ENCODE measurements at places on chromosomes 5 and 9.

- no peak for DNase-seq
Measured at GRCh38 chr9:76464706-76465105, 5.7 kb downstream of the GCNT1 start.

GRCh38 chr5:34037726-34038125 lies 5.3 kb downstream of the C1QTNF3 start:
- DNase-seq, result no peak

DNA sequence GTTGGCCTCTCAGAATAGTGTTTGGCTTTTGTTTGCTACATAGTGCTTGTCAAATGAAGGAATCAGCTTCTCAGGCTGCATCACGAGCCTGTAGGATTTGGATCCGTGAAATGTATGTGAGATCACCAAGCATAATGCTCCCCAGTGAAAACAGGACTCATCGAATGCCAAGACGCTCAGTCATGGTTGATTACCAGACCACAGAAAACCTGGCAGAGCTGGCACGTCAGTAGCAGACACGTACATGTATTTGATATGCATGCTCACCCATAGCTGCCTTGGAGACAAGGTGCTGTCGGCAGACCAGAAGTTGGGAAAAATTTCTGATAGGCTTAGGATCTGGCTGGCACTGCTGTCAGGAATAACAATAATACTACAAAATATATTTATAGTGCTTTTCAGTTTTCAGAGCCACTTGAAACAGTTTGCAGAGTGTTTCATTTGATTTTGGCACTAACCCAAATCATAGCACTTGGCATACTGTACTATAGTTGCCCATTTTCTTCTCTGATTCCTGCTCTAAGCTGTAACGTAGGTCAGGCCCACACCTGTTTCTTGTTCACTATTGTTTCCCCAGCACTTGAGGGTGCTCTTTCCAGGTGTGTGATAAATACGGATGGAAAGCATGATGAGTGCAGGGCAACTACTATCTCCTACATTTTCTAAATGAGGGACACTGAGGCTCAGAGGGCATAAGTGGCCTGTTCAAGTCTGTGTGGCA lies 226.1 kb downstream of the NR3C1 start:
- no peak for DNase-seq

DNA sequence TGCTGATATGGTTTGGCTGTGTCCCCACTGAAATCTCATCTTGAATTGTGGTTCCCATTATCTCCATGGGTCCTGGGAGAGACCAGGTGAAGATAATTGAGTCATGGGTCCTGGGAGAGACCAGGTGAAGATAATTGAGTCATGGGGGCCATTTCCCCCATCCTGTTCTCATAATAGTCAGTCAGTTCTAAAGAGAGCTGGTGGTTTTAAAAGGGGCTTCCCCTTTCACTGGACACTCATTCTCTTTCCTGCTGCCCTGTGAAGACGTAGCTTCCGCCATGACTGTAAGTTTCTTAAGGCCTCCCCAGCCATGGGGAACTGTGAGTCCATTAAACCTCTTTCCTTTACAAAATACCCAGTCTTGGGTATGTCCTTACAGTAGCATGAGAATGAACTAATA lies 99.6 kb downstream of the TRIM32 start:
- DNase-seq, result no peak

DNA sequence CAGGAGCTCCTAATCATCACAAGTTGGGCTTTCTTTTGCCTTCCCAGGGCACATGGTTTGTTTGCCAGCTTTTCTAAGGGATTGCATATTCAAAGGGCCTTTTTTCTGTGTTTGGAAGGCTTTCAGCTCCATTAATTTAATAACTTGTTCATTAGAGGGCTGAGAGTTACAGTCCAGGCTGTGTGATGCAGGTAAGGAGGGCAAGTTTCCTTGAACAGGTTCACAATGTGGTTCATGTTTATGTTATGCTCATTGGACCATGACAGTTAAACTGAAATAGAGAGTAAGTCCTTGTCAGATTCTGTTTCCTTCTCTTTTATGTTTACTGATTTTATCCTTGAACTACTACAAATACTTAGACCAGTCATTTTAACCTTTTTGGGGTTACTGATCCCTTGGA lies 174.4 kb downstream of the MARCHF11 start:
- no peak for DNase-seq

DNA sequence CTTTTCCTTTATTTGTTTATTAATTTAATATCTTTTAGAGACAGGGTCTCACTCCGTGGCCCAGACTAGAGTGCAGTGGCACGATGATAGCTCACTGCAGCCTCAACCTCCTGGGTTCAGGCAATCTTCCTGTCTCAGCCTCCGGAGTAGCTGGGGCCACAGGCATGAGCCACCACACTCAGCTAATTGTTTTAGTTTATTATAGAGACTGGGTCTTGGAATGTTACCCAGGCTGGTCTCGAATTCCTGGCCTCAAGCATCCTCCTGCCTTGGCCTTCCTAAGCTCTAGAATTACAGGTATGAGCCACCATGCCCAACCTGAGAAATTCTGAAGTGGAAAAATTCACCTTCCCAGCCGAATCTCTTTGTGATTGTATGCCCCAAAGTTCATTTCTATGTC lies 139.4 kb upstream of the SLC12A2 start:
- DNase-seq, result no peak

- peak; percentile 50 for DNase-seq
Measured at GRCh38 chr5:157574456-157575380, 857 bp downstream of the ADAM19 start.

DNA sequence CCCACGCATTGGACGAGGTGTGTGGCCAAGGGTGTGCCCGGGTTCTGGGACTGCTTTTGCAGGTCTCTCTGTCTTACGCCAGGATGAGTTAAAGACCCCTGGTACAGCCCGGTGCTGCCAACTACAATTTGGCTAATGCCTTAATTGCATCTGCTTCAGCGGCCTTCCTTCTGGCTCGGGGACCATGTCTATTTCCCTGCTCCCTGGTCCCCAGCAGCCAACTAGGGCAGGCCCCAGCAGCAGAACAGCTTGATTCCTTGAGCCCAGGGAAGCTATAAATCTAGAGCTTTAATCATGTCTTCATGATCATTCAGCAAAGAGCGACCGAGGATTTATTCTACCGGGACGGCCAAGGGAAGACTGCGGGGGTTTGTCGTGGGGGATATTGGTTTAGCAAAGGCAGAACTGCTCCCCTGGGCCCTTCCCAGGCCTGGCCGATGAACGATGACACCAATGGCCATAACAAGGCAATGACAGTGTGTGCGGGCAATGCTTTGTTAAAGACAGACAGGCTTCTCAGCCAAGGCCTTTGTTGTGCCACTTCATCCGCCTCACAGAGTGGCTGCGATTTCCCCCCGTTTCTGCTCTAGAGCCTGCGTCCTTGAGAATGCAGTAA lies 51.4 kb downstream of the CFAP77 start:
- DNase-seq, result no peak

GRCh38 chr9:14304259-14304658 lies 9.7 kb downstream of the NFIB start:
- DNase-seq, result no peak

DNA sequence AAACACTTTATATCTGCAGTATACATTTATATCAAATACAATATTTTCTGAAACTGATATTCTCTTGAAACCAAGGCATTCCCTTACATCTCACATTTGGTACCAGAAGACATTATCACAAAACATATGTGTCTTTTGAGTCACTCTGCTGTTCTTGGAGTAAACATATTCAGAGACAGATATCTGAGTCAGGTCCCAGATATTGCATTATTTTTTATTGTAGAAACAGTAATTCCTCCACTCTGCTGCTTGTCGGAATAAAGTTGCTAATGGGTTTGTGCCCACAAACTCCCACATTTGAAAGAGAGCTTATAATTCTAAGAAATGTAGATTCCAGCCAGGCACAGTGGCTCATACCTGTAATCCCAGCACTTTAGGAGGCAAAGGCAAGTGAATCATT lies 261.1 kb upstream of the DAPK1 start:
- DNase-seq, result no peak

GRCh38 chr5:29169886-29170285 lies 2023.6 kb upstream of the CDH6 start:
- DNase-seq, result no peak

GRCh38 chr5:168714046-168714445 lies 134.9 kb upstream of the PANK3 start:
- no peak for DNase-seq

- no peak for DNase-seq
Measured at GRCh38 chr5:2352101-2352861, 399.2 kb downstream of the IRX2 start.

GRCh38 chr9:33113799-33114547 lies 37.5 kb upstream of the SMU1 start:
- no peak for DNase-seq

GRCh38 chr5:163193886-163194285 lies 243.5 kb upstream of the CCNG1 start:
- no peak for DNase-seq

- DNase-seq, result no peak
Measured at GRCh38 chr5:111061618-111062017, 9.9 kb upstream of the TSLP start.

DNA sequence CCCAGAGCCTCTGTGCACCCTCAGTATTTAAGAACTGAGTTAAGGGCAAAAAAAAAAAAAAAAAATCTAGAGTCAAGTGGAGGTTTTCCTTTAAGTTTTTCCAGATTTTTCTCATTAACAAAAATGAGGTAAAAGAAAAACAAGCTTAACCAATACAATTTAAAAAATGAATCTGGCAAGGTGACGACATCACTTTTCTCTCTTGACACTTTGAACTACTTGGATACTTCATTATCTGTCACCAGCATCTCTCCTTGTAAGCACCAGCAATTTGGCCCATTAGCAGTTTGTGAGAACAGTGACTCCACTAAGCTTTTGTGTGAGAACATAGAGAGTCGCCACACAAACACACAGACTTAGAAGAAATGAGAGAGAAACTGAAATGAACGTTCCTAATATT lies 345.7 kb upstream of the SLC30A5 start:
- DNase-seq, result no peak

DNA sequence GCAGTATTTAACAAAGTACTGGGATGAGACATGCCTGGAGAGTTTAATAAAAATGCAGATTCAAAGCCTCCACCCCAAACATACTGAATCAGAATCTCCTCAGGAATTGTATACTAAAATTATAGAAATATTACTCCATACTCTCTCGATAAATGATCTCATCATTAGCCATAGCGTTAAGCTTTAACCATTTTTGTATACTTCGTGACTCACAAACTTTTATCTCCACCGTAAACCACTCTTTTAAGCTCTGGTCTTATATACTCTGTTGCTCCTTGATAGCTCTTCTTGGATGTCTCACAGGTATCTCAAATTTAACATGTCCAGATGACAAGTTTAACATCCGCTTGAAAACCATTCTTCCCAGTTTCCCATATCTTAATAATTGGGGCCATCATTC lies 327.8 kb downstream of the ADGRV1 start:
- DNase-seq, result no peak

DNA sequence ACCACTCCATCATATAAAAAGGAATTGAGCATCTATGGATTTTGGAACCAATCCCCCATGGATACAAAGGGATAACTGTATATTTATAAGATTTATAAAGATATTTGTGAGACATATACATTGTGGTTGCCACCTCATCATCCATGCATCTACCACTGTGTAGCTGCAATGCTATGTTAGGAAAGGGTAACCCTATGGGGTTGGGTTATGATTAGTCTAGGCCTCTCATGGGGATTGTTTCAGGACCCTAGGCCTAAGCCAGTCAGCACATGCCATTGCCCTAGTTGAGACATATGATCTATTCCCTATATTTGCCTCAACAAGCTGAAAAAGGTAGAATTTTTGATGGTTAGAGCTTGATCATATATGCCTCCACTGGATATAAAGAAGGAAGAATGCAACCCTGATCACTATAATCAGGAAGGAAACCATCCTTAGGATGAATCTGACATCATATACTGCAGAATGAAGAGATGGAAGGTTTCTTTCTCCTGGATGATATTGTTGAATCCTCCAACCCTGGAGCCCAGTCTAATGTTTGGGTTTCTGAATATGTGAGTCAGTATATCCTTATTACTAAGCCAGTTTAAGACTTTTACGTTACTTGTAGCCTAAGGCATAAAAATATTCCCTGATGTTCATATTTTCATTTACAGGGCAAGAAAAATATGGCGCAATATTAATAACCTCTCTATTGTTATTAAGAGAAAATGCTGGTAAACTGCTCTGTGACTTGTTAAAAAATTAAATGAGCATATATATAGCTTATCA lies 94.2 kb downstream of the ADAMTS19 start:
- no peak for DNase-seq

DNA sequence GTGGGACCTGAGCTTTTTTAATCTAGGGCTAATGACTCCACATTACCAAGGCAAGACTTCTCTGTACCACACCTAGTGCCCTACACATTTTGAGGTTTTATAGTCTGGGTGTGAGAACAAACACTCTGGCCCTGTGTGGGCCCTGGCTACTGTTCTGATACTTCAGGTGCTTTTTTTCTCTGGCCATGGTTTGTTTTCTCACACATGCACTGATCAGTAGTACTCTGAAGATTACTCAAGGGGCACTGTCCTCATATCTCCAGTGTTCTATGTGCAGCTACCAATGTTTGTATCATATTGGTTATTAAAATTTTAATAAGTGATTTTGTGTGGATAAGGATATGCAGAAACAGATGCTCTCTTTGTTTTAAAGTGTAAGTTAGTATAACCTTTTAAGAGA lies 5.9 kb upstream of the C9orf40 start:
- no peak for DNase-seq

DNA sequence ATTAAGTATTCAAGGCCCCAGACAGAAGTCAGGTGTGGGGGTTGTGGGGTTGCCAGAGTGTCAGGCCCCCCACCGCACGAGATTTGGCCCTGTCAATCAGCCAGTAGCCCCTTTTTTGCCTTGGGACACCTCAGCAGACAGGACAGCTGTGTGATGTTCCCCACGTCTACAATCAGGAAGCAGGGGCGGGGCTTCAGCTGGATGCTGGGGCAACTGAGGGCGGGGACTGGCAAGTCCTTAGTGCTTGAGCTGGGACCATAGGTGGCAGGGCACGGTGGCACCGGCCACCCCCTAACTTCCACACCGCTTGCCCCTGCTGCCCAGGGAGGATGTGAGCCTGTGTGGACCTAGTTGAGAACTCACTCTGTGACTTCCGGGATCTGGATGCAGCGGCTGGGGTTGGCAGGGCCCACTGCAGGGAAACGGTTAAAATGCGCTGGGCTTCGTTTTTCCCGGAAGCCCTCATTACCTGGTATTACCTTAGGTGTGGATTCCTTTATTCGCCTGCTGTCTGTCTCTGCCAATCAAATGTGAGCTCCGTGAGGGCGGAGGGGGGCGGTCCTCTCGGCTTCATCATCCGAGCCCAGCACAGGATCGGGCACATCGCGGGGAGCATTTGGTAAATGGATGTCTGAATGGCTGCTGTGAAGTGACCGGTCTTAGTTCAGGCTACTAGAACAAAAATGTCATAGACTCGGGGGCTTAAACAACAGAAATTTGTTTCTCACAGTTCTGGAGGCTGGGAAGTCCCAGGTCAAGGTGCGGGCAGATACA lies 7.5 kb upstream of the GTF3C5 start:
- DNase-seq, result peak; percentile 76

- peak; percentile 53 for DNase-seq
Measured at GRCh38 chr5:9361835-9362234, 184.0 kb downstream of the SEMA5A start.

- DNase-seq, result no peak
Measured at GRCh38 chr5:151694035-151694485, 7.3 kb upstream of the SPARC start.

GRCh38 chr5:17261075-17261474 lies 43.6 kb downstream of the BASP1 start:
- no peak for DNase-seq

- no peak for DNase-seq
Measured at GRCh38 chr5:74643111-74643562, 2.6 kb upstream of the ENC1 start.

- DNase-seq, result no peak
Measured at GRCh38 chr9:137972355-137972987, 94.9 kb downstream of the CACNA1B start.

GRCh38 chr5:175687231-175687701 lies 29.4 kb downstream of the HRH2 start:
- DNase-seq, result no peak
